Right lung (tissue), 10 donors: ENCODE measurements at places on chromosomes 2 and 18. TPM values are rescaled to one million over a fixed set of nuclear protein-coding genes. Genes with fewer than 3 reads are reported as not detected.
A peak's percentile ranks its signal among the peaks of the same experiment; 100 is the strongest.

DNA sequence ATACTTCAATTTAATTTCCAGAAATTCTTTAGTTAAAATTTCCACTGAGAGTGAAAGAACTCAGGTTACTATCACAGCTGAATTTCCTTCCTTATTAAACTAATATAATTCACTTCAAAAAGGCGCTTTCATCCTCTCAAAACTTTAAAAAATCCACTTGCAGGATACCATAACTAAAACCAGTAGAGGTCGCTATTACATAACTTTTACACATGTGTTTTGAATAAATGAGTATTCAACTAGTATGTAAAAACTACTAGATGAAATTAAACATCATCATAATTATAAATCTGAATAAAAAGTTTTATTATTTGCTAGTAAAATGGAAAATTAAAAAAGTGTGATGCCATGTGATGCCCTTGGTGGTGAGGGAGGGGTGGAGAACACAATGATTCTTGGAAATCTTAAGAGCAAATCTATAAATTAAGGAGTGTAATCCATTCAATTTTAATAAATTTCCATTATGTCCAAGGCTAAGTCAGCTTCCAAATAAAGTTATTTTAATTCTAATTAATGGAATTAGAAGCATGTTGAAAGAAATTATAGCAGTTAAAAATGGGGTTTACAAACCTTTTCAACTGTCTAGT lies 61.4 kb downstream of the SOS1 start:
- DNase-seq = peak; percentile 29

GRCh38 chr2:158745067-158745865 lies 49.9 kb upstream of the DAPL1 start:
- no peak for DNase-seq

GRCh38 chr2:240795454-240795853 lies 24.6 kb downstream of the KIF1A start:
- no peak for DNase-seq

GRCh38 chr2:20429528-20429927 lies 17.3 kb upstream of the RHOB start:
- no peak for DNase-seq

DNA sequence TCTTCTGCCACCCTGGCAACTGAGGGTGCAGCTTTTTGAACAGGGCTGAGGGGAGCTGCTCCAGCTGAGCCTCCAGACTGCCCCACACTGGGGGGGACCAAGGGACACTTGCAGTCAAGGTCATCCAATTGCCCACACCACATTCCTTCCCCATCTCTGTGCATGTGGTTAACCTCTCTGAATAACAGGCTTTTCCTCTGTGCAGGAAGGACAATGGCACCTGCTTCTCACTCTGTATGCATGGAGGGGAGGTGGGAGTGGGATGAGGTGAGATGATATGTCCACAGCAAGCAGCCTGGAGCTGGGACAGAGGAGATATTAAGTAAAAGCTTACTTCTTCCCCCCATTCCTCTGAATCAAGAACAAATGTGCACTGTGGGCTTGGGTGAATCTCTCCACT lies 39.1 kb upstream of the TEX51 start:
- no peak for DNase-seq

GRCh38 chr18:74414953-74415515 lies 42.1 kb downstream of the DIPK1C start:
- DNase-seq = no peak

DNA sequence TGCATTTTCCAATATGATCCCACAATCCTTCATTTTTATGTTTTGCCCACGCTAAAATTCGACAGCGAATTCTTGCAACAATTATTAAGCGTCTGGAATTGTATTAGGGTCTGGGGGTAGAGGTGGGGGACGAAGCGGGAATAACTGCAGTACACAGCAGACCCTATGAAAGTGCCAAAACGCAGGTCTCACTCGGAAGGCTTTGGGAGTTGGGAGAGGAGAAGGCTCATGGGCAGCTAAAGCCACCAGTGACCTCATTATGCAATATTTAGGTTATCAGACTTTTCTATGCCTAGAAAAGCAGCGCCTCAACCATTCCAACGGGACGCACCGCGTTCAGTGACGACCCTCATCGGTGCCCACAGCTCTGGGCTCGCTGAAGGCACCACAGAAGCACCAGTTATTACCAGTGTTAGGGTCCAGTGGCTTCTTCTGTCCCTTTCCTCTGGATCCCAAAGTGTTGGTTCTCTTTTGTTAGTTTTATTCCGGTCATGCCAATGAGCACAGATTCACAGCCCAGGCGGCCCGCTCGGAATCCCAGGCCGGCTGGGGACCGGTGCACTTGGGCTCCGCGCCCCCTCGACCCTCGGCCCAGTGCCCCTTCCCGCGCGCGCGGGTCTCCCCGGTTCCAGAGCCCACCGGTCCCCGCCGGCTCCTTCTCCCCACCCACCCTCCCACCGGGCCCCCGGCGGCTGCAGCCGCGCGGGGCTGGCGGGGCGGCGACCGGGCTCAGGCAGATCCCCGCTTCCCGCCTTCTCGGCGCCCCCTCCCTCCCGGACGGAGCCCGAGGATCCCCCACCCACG lies 737 bp upstream of the MAPK4 start:
- DNase-seq = no peak

DNA sequence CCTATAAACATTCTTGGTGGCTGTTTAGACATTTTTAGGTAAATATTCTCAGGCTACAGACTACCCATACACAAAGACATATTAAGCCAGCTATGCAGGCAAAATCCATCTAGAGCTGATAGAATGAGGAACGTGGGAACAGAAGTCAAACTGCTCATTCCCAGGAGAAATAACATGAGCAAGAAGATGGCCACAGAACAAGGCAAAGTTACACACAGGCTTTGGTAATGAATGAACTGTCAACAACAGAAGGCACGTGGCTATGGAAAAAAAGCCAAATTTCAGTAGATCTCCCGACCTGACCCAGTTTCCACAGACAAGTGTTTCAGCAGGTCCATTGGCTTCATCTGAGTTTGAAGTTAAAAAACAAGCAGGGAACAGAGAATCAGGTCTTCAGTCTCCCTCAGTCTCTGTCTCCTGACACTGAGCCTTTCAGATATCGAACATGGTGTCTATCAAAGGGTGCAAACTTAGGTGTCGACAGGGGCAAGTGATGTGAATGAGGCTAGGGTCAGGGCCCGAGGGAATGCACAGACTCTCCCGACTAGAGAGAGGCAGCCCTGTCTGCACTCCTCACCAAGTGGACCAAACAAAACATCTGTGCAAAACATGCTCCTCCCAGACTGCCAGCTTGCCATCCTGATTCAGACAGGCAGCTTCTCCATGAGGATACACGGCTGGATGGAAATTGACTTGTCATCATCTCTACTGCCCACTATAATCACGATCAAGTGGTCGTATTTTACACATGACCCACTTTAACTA lies 25.9 kb downstream of the SIGLEC15 start:
- DNase-seq = no peak

DNA sequence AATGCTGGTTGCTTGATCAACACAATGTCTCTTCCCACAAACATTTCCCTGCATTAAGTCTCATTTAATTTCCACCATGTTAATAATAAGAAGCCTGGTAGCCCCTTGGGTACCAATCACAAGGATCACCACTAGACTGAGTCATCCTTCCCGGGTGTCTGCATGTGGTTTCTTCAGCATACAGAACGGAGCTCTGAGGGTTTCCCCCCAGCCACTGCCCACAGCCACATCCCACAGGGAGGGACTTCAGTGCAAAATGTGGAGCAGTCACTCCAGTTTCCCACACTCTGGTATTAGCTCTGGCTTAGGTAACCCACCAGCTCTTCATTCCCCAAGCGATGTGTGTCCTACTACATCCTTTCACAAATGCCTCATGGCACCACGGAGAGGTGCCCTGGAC lies 42.7 kb upstream of the POLE4 start:
- DNase-seq = no peak

DNA sequence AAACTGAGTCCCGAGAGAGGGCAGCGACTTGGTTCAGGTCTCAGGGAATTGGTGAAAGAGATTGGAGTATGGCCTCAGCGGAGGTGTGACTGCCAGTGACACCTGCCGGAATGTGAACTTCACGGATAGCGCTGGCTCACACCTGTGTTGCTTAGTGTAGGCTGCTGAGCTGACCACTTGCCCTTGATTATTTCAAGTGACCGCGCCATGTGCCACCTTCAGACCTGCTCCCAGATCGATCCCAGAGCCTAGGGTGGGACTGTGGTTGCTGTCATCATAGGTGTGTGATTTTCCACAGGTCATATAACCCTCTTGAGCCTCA lies 134.8 kb downstream of the GLI2 start:
- no peak for DNase-seq

The CERKL gene
- polyA plus RNA-seq = 8.5 TPM

DNA sequence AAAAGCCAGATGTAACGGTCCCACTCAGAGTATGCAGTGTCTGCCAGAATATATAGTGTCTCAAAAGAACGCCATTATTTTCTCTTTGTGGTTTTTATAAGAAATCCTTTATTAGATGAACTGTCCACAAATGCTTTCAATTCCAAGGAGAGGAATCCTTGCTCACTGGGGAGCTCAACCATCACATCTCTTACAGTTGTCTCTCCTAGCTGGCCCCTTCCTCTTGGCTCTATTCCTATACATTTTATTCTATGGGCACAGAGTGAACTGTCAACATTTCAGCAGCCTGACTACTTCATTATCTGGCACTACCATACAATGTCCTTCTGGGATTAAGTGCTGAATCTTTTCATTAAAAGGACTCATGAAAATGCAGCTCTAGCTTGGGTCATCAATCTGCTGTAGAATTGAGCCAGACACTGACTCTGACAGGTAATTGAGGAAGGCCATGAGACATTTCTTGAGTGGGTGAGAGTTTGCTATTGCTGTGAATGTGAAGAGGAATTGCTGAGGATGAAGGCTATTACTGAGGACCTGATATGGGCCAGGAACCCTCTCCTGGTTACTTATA lies 96.5 kb upstream of the THOC1 start:
- no peak for DNase-seq

- DNase-seq = no peak
Measured at GRCh38 chr2:75284345-75284744, 85.0 kb upstream of the TACR1 start.

The PDCD1 gene
- polyA plus RNA-seq = 0.17 TPM

DNA sequence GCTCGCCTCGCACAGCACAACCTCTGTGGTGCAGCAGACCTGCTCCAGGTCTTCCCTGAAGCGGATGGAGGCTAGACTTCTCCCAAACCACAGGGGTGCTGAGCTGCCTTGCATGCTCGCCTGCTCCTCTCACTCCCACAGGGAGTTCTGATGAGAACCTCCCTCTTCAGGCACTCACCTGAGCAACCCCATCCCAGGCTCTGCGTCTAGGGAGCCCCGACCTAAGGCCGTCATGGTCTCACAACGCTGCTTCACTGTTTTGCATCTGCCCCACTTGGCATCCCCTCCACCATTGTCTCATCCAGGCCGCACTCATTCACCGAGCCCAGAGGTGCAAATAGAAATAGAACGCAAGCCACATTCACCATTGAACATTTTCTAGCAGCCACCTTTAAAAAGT lies 24.6 kb upstream of the MC5R start:
- no peak for DNase-seq

- no peak for DNase-seq
Measured at GRCh38 chr2:235570256-235570655, 76.4 kb downstream of the AGAP1 start.

- DNase-seq = no peak
Measured at GRCh38 chr2:10920764-10921388, 9.1 kb downstream of the KCNF1 start.

The SERPINB2 gene
- polyA plus RNA-seq = 0.13 TPM

The VWA3B gene
- polyA plus RNA-seq = 3.0 TPM

The OXER1 gene
- 8.8 TPM for polyA plus RNA-seq

DNA sequence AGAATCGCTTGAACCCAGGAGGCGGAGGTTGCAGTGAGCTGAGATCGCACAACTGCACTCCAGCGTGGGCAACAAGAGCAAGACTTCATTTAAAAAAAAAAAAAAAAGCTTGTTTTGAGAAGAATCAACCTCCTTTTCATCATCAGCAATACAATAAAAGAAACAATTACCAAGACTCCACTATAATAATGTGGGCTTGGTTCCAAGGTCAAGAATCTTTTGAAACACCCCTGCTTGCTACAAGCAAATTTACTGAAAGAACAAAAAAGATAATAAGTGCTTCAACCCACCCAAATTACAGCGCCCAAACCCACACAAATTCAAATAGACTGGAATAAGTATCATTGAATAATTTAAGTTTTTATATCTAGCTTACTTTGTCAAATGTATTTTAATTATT lies 33.6 kb upstream of the MAPRE3 start:
- no peak for DNase-seq

DNA sequence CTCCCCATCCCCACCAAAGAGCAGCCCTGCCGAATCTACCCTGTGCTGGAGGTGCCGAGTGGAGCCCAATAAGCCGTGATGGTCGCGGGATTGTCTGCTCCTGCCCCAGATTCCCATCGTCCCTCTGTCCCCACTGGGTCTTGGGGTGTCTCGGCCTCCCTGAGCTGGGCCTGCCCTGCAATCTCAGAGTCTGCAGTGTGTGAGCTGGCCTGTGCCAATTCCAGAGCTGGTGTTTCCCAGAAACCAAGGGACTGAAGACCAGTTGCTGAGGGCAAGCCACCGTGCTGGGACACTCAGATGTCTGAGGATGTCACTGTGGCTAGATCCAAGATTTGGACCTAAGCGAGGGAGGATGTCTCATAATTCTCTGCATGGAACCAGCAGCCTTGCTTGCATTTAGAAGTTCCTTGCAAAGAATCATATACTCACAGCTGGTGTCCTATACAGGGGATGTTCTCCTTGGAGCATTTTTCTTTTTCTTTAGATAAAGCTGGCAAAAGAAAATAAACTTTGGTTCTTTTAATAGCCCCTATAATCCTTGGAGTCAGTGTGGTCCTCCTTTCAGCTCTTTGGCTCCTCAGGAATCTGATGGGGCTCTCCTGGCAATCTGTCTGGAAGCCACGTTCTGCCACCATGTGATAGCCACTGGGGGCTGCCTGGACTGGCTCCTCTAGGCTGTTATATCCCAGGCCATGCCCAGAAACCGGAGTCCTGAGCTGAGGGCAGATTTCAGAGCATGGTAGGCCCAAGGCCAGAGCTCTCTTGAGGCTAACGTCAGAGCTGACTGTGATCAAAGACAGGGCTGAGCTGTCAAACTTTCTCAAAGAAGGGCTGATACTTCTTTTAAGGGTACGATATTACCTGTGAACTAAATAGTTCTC lies 140.1 kb upstream of the HAAO start:
- no peak for DNase-seq

The UGT1A5 gene
- polyA plus RNA-seq = not detected

GRCh38 chr2:23367760-23368159 lies 17.2 kb upstream of the KLHL29 start:
- no peak for DNase-seq

DNA sequence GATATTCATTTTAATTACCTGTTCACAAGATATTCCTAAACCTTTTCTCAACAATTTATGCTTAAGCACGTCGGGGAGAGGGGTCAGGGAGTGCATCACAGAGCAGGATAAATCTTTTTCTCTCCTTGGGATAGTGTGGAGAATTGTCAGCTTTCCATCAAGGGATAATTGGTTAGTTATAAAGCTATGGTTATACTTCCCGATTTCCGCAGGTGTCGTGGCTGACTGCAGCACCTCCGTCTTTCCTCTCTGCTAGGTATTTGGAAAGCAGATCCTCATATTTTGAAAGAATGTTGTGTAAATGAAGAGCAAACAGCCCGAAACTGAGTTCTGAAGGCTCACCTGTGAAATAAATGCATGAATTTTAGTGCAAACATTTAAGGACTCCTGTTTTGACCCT lies 778 bp downstream of the DYNC2LI1 start:
- DNase-seq = no peak
